ENCODE measurements at places on chromosomes 7 and 10. TPM values are rescaled to one million over a fixed set of nuclear protein-coding genes. Genes with fewer than 3 reads are reported as not detected.

The PAX2 gene
- total RNA-seq = not detected

DNA sequence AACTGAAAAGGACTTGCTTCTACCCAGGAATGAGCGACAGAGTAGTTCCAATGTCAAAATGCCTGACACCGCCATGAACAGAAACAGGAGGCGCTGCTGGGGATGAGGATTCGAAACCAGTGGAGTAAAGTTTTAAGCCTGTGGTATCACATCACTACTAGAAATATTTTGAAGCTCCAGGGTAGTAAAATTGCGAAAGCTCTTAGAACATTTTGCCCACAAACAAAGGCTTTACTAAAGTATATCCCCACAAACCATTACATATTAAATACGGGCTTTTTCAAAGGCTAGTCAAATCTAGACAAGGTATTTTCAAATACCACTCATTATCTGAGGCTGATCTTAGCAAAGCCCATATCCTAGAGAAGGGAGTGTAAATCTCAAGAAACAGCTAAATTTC is 2.4 kb downstream of the PRDX3 start:
- DNase-seq = no peak

- no peak for DNase-seq
Measured at GRCh38 chr10:102613286-102613685, 31.0 kb upstream of the TRIM8 start.

- no peak for DNase-seq
Measured at GRCh38 chr10:76357726-76358415, 926.4 kb downstream of the LRMDA start.

GRCh38 chr7:151432658-151433521 is 7.1 kb downstream of the CRYGN start:
- DNase-seq = no peak

- no peak for DNase-seq
Measured at GRCh38 chr10:105691811-105692210, 1050.7 kb downstream of the SORCS3 start.

All from H9 (cell line).